ENCODE measurements at places on chromosomes 6 and 20.

DNA sequence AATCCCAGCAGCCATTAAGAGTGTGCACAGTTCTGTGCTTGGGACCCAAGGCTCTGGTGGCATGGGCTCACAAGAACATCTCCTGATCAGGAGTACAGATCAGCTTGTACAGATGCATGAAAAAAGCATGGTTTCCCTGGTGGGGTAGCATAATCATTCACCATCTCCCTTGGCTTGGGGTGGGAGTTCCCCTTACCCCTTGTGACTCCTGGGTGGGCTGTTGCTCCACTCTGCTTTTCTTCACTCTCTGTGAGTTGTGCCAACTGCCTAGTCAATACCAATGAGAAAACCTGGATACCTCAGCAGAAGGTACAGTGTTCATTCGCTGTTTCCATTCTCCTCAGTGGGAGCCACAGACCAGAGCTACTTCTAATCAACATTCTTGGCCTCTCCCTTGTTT, 13.6 kb upstream of the HLA-DQB1 start:
- DNase-seq = no peak

DNA sequence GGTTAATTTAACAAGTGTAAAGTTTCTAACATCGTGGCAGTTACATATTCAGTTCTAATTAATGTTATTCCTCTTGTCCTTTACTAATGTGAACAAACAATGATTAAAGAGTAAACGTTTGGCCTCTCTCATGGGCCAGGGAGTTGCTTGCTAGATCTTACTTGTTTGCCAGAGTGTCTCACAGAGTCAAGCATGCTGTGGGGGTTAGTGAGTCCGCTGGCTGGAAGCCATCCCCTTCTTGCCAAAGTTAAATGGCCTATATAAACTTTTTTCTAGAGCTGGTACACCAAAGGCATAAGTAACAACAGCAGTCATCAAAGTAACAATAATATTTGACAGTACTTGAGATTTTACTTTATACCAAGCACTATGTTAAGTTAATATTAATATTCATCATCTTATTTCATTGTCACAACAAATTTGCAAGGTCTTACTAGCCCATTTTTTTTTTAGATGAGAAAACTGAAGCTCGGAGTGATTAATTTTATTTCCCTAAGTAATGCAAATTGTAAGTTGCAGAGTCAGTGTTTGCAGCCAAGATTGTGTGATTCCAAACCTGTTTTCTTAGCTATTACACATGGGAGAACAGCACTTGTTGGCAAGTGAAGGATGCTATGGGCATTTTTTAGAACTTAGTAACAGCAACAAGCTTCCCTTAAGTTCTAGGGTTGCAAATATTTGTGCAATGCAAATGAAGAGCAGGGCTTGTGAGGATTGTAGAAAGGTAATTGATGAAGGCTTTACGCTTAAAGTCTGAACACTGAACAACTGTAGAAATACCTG, 224.5 kb downstream of the RFPL4B start:
- DNase-seq = peak; percentile 96

DNA sequence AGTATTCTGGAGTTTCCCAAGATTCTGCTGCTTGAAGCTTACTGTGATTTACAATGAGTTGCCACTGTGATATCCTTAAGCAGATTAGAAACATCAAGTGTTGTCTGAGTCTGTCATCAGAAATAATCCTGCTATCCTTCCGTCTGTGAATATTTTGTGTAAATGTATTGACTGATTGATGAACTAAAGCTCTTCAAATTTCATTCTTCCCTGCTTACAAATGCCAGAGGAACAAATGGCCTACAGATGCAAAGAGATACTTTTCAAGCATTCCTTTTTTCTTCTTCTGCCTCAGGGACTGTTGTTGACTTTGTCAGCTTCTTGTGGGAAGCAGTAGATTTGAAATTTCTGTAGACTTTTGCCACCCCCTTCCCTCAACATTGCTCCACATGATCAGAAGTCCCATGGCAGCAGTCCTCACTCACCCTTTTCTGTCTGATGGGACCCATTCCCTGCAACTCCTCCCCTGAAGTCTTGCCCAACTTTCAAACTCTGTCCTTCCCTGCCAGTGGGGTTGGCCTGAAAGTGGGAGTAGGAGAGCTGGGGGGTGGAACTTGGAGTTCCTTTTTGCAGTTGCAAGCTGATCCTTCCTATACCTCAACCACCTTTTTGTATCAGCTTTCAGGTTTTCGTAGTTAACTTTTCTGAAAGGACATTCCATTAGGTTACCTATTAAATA, 38.5 kb upstream of the MLIP start:
- DNase-seq = no peak

DNA sequence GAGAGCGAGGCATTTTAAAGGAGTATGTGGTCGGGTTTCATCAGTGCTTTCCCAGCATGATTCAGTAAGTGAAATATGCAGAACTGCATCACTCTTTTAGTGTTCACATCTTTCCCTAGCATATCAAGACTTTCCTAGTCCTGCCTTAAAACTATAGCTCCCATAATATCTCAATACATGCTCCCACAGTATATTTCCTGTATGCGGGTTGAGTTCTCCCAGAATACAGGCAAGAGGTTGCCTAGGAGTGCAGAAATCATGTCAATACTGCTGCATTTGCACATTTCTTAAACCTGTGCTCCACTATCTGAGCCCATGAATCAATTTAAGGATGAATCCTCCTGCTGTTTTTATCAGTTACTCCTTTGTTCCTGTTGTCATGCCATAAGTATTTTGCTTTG, 386.6 kb upstream of the SLC35B3 start:
- no peak for DNase-seq

- DNase-seq = no peak
These were observed 184.2 kb downstream of the DHX35 start for GRCh38 chr20:39146394-39146793.

DNA sequence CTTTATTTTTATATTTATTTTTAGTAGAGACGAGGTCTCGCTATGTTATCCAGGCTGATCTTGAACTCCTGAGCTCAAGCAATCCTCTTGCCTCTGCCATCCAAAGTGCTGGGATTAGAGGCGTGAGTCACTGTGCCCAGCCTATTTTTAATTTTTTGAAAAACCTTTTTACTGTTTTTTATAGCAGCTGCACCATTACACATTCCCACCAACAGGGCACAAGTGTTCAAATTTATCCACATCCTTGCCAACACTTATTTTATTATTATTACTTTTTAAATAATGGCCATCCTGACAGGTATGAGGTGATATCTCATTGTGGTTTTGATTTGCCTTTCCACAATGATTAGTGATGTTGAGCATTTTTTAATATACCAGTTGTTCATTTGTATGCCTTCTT, 42.5 kb downstream of the PACSIN1 start:
- no peak for DNase-seq

DNA sequence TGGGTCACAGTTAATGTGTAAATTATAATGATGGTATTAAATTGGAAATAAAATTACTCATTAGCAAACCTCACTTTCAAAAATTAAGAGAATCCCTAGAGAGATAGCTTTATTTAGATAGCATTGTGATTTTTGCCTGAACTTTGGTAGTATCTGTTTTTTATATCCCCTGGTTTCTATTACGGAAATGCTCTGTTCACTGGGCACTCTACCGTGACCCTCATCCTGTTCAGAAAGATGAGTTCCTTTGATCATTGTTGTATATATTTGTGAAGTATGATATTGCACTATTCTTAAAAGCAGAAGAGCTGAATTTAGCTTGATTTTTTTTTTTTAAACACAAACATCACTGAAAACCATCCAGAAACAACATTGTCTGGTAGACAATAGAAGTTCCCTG, 1143.8 kb upstream of the MAP3K7 start:
- no peak for DNase-seq

DNA sequence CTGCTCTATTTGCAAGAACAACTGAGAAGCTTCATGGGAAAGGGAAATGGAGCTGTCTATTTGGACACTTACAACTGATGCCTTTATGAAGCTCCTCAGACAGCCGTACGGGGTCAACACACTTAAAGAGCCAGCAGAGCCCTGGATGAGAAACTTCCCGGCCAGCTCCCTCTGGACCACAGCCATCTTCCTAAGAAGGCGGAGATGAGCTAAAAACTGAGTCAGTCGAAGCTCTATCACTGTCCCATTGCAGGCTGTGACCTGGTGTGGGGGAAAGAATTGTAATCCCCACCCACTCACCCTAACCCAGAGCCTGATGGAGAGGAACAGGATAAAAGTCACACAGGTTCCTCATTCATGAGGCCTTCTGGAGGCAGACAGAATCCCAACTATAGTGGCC, 360.4 kb upstream of the JARID2 start:
- no peak for DNase-seq

Measured in thyroid gland (tissue), 4 donors.